ENCODE measurements at places on chromosomes 7 and 10.

GRCh38 chr10:32259551-32259950 is 87.4 kb downstream of the EPC1 start:
- no peak for DNase-seq

- DNase-seq = peak; percentile 40
These were observed 210.8 kb downstream of the CCSER2 start for GRCh38 chr10:84539216-84539615.

- peak; percentile 88 for DNase-seq
These were observed 3.0 kb downstream of the BRI3 start for GRCh38 chr7:98284335-98285036.

- no peak for DNase-seq
These were observed 5.4 kb downstream of the PSD start for GRCh38 chr10:102413053-102413705.

DNA sequence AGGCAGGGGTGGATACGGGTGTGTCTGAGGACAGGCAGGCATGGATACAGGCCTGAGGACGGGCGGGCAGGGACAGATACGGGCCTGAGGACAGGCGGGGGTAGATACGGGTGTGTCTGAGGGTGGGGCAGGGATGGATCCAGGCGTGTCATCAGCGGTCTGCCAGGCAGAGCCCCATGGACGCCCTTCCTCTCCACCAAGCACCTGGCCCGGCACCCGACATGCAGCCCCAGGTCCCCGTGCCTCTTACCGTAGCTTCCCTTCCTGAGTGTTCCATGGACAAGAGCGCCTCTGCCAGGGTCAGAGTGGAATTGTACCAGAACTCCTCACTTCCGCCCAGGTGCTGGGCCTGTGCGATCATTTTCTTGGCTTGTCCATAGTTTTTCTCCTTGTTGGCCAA is 74.6 kb upstream of the NKX6-2 start:
- no peak for DNase-seq

DNA sequence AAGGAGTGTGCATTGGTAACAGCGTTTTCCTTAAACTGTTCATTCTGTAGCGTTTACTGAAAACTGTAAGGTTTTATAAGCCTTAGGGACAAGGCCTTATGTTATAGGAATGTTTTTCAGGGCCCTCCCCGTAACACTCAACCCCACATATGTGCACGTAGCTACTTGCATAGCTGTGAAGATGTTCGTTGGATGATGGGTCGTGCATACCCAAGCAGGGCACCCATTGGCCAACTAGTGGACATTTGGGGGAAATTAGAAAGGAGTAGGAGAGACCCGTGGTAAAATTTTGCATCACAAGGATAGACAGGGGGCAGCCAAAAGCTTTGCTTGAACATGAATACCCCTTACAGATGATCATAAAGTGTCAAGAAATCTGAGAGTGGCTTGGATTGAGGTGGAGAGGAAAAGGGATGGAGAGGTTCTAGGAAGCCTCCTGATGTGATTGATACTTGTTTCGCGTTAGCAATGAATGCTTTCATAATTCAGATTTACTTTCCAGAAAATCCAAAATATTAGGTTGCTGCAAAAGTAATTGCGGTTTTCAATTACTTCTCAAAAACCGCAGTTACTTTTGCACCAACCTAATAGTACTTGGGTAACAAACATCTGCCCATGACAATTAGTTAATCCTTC is 878 bp downstream of the SEC61A2 start:
- peak; percentile 68 for DNase-seq

- no peak for DNase-seq
These were observed 125.3 kb downstream of the CHCHD3 start for GRCh38 chr7:132956556-132956955.

DNA sequence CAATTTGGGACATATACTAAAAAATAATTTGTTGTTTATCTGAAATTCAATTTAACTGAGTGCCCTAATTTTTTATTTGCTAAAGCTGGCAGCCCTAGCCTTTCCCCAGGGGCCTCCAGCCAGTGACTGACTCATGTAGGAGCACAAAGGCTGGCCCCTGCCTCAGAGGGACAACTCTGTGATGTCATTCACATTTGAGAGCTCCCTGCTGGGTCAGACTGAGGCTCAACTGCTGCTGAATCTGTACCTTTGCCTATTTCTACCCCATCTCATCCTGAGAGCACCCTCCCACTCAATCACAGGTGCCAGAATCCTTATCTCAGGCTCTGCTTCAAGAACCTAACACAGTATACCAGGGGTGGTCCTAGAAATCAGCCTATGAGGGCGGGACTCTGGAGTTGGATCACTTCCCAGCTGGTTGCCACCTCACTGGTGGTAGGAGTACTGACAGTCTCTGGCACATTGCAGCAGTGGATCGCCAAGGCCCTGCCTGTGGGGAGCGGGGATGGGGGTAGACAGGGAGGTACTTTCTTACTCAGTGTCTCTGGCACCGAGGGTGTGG is 11.6 kb downstream of the GCK start:
- DNase-seq = peak; percentile 52

- DNase-seq = peak; percentile 77
These were observed 15.4 kb downstream of the CTBP2 start for GRCh38 chr10:125144693-125145623.

DNA sequence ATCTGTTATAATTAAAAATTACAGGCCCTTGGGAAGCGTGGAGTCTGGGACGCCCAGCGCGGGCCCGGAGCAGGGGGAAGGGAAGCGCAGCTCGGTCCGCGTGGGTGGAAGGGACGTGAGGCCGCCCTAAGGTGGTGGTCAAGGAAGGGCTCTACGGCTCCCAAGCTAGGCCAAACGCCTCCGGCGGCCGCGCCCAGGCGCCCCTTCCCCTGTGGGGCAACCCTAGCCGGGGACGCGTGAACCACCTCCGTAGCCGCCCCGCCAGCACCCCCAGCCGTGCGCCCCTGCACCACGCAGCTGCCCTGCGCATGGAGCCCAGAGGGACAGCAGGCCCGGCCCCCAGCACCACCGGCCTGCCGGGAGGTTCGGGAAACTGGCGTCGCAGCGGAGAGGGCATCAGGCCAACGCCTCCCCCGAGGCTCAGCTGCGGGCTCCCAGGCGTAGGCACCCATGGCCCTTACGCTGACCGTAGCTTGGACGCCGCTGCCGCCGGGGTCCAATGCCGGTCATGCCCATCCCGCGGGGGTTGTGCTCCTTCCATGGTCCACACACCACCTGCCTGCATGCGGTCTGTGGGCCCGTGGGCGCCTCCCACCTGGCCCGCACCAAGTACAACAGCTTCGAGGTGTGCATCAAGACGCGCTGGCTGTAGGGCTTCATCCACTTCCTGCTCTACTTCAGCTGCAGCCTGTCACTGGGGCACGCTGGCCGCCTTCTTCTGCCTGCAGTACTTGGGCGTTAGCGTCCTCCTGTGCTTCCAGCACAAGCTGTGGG is 166.7 kb downstream of the SEPTIN7 start:
- no peak for DNase-seq

- DNase-seq = no peak
These were observed 46.9 kb downstream of the TMEM26 start for GRCh38 chr10:61406242-61406641.

GRCh38 chr7:41732843-41733306 is 30.0 kb upstream of the INHBA start:
- DNase-seq = no peak

DNA sequence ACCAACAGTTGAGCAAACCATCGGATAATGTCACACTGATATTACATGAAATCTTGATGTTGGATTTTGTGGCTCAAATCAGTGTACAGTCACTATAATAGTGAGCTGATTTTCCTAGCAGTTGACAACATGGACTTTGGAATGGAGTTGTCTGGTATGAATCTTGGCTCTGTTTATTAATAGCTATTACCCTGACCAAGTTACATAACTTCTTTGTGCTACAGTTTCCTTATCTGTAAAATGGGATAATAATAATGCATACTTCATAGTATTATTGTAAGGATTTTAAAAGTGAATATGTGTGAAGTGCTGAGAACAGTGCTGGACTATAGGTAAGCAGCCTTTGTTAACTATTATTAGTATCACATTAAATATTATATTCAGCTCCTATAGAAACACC is 26.1 kb upstream of the ANLN start:
- DNase-seq = no peak

DNA sequence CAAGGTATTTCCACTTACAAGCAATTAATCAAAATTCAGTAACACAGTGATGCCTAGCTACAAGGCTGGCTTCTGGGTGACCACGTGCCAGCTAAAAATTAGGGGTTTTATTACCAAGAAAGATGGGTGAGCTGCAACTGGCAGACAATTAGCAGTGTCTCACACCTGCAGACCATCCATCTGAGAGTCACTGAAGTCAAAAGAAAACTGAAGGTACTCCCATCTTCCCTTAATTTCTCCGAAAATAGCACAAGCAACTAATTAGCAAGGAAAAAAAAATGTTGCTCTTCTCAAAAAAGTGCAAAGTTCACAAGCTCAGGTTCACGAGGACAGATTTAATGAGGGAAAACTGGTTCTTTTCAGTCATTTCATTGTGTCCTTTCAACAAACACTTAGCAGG is 28.4 kb downstream of the RSU1 start:
- DNase-seq = no peak

- DNase-seq = no peak
These were observed 30.5 kb upstream of the ZRANB1 start for GRCh38 chr10:124911124-124912067.

GRCh38 chr7:148929176-148929575 is 45.1 kb upstream of the EZH2 start:
- DNase-seq = no peak

GRCh38 chr10:46236941-46237681 is 49.7 kb upstream of the ANTXRL start:
- peak; percentile 3 for DNase-seq

DNA sequence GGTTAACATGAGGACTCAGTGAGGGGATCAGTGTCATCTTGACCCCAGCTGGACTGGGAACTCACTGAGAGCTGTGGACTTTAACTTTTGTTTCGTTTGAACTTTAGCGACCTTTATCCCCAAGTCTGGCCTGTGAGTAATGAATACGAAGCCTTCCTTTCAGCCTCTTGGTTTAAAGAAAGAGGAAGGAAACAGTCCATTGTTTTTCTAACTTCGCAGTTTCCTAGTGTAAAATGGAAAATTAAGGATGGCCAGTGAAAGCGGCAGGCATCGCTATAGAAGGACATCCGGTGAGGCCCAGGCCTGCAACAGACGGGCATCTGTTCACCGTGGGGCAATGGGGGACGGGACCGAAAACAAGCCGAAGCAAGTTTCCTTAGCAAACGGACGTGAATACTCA is 44.1 kb upstream of the ADO start:
- no peak for DNase-seq

GRCh38 chr10:95742485-95742884 is 13.5 kb upstream of the ENTPD1 start:
- no peak for DNase-seq

DNA sequence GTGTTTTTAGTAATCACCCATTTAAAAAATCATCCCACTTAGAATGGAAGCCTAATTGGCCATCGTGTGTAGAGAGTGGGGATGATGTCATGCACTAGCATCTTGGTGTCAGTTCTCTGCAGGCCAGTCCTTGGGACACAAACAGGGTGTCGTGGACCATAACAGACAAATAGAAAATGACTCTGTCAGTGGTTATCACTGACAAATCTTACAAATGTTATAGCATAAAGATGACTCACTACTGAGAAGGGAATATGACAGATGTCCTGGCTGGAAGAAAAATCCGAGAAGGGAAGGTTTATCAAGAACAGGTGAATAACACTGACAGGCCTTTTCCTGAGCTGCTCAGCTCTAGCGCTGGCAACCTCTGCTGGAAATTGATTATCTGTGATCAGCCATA is 10.6 kb downstream of the CABCOCO1 start:
- DNase-seq = no peak

DNA sequence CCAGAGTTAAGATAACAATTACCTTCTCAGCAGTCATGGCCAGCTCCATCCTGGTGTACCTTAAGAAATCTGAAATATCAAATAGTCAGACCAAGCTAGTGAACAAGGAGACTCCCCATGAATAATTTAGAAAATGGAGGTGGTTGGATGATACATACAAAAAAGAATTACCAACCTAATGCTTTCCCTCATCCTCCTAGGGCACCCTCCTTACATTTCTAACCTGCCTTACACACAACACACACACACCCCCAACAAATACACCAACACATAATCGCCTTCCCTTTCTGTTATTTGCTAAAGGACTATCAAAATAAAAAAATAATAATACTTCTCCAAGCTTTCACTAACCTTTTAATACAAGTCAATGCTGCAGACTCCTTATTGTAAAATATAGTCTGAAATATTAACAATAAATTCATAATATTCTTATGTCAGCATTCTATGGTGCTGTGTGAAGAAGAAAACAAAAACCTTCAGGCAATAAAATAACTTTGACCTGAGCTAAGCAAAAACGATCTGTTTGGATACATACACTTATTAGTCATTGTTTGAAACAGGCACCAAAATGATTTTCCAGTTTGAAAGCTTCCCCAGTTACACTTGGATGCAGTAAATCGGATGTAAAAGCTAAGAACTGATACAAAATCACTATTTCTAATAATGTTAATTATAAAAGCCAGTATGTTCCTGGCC is 3.4 kb downstream of the TWIST1 start:
- no peak for DNase-seq

DNA sequence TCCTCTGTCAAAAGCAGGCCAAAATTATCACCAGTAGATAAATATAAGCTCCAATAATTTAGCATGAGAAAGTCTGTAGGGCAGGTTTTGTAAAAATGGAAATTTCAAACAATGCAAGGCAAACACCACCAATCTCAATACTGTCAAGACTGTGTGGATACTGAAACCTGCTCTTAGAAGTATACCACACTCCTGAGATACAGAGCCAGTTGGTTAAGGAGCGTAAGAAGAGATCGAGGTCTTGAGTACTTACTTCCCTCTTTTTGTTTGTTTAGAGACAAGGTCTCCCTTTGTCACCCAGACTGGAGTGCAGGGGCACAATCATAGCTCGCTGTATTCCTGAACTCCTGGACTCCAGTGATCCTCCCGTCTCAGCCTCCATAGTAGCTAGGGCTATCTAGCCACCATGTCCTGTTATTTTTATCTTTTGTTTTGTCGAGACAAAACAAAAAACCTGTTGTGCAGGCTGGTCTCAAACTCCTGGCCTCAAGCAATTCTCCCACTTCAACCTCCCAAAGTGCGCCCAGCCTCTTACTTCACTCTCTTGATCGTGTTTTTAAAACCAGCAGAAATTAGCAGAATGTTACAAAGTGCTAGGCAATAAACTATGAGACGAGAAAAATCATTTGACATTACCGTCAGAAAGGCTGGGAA is 205.7 kb downstream of the PARD3 start:
- DNase-seq = no peak

- DNase-seq = no peak
These were observed 86.7 kb downstream of the INPP5A start for GRCh38 chr10:132624061-132624846.
